ENCODE measurements at places on chromosomes 5 and 9.

GRCh38 chr5:52065182-52065581 lies 681.9 kb downstream of the ISL1 start:
- no peak for DNase-seq

DNA sequence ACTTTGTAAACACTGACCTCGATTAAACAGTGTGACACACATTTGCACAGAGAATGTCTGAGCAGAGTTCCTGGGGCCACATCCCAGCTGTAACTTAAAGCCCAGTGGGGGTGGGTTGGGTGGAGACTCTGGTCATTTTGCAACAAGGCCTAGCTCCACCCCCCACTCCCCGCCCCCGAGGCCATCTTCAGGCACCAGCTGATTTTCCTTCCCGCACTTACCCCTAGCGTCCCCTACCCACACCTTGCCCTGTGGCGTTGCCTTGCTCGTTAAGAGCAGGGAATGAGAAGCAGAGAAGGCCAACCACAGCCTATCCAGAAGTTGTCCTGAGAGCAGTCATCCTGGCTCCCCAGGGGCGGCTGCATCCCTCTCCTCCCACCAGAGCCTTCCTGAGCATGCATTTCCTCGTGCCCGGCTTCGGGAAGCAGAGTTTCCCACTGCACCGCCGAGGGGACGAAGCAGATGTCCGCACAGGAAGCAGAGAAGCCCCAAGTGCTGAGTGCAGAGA lies 101.7 kb upstream of the SARDH start:
- DNase-seq: no peak

- no peak for DNase-seq
Observed at GRCh38 chr9:27088981-27089380, 20.0 kb upstream of the TEK start.

DNA sequence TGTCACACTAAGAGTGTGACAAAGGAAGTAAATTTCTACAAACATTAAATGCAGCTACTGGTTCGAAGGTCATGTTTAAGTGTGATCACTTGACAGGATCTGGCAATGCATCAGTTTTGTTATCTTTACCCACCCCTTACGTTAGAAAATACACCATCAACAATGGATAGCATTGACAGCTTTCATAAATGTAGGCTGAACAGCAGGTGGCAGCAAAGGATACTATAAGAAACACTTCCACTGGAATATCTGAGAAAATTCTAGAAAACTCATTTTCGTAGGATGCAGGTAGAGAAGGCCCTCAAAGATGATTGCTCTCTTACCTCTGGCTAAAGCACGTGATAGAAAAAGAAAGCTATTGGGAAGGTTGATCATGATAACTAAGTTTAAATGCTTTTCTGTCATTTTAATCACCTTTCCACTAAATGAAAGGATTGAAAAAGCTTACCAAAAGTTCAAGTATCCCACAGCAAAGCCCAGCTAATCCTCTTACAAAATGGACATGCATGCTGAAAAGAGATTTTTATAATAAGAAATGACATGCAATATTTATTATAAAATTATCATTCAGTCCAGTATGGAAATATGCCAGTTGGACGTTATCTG lies 292.5 kb downstream of the PARP8 start:
- no peak for DNase-seq

DNA sequence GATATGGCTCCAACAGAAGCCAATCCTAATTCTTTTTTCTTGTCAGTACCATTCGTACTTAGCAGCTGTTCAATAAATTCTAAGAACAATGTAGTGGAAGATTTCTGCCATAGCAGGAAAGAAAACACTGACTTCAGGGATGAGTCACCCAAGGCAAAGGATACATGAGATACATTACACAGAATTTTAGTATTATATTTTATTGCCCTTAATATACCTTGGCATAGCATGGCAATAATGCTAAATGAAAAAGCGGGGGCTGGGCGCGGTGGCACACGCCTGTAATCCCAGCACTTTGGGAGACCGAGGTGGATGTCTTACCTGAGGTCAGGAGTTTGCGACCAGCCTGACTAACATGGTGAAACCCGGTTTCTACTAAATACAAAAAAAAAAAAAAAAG lies 619.1 kb upstream of the DAB2 start:
- DNase-seq: no peak

GRCh38 chr9:135256581-135257354 lies 169.3 kb downstream of the OLFM1 start:
- no peak for DNase-seq

DNA sequence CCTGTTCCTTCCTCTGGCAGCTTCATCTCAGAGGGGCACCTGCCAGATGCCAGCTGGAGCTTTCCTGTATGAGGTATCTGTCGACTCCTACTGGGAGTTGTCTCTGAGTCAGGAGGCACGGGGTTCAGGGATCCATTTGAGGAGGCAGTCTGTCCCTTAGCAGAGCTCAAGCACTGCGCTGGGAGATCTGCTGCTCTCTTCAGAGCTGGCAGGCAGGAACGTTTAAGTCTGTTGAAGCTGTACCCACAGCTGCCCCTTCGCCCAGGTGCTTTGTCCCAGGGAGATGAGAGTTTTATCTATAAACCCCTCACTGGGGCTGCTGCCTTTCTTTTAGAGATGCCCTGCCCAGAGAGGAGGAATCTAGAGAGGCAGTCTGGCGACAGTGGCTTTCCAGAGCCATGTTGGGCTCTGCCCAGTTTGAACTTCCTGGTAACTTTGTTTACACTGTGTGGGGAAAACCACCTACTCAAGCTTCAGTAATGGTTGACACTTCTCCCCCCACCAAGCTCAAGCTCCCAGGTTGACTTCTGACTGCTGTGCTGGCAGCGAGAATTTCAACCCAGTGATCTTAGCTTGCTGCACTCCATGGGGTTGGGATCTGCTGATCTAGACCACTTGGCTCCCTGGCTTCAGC lies 11.8 kb upstream of the ITGA2 start:
- no peak for DNase-seq

GRCh38 chr5:37490931-37491330 lies 111.8 kb downstream of the WDR70 start:
- no peak for DNase-seq

DNA sequence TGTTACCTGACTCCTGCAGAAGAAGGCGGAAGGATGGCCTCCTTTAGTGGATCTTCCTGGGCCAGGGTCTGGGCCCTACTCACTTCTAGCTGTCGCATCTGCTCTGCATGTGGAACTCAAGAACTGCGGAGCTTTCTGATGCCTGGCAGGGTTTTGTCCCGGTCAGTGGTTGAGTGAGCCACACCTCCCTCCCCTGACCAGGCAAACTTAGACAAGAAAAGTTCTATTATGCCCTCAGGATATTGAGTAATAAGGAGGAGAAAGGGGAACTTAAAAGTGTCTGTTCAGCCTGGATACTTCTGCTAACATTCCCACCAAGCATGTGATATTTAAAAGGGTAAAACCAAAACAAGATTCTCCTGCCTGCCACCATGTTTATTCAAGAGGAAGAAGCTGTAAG lies at the start of gene FYB1:
Gene FYB1, minus strand, starts transcription at position 127 of the 400 bp plus-strand sequence. CDS start 16,603 bp downstream, outside the sequence.
- no peak for DNase-seq

DNA sequence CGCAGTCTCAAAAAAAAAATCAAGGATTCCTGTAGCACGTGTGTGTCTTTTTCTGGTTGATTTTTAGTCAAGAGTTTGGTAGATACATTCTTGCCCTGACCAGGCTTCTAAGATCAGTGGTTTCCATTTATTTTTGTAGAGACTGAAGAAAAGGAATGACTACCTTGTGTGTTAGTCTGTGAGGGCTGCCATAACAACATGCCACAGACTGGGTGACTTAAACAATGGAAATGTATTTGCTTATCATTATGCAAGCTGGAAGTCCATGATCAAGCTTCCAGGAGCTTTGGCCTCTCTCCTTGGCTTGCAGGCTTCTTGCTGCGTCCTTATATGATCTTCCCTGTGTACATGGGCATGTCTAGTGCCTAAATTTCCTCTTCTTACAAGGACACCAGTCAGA lies 127.0 kb downstream of the CCDC192 start:
- DNase-seq: no peak

DNA sequence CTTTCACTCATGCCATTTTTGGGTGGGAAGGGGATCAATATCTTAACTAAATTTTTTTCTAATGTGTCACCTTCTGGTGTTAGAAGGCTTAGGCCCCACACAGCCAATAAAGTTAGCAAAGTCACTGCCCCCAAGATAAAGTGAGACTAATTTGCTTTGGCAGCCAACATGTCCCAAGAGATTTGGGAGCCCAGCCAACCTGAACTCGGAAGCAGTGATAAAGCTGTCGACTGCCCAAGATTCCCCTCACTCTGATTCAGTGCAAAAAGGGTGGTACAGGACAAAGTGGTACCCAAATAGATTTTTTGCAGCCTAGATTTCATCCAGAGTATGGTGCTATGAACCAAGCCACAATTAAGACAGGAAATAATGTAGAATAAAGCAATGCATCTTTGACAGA lies 572.5 kb upstream of the ARRDC3 start:
- DNase-seq: no peak

DNA sequence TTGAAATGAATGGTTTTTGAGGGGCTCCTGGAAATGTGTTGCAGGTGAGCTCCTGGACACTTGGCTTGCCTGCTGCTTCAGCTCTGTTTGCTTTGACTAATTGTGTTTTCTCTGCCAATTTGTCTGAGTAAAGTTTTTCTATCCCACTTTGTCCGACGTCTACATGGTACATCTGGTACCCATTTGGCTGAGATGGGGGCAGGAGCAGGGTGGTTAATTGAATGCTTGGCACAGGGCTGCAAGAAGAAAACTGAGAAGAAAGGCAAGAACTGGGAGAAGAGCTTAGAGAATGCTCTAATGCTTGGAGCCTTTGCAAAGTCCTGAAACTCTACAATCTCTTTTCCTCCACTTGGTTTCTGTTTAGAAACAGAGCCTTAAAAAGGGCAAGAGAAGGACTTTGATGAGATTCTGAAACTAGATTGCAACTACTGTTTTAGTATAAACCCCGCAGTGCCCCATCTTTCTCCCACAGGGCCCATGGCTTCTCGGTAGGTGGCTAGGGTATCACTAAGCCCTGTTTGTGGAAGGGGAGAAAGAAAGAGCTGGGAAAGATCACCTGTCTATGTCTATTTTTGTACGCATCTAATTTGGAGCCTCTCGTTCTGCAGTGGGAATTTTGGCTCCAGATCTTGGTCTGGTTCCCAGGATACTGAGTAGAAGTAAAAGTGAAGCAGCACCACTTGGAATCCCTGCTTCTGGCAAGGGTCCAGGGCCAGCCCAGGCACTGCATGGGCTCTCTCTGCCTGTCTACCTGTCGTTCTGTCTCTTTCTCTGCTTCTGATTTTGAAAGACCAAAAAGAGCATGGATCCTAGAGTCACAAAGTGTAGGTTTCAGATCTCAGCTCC lies 214.4 kb downstream of the SEMA6A start:
- no peak for DNase-seq

- DNase-seq: no peak
Observed at GRCh38 chr9:136623842-136624183, 38.9 kb upstream of the EGFL7 start.

GRCh38 chr9:117286245-117286644 lies 128.6 kb downstream of the ASTN2 start:
- no peak for DNase-seq
